Epithelial cell of alveolus of lung (primary cell): ENCODE measurements at places on chromosomes 1 and 21. TPM values are rescaled to one million over a fixed set of nuclear protein-coding genes. Genes with fewer than 3 reads are reported as not detected.

FCGR2B gene
- total RNA-seq: not detected in 2 replicates

CA6 gene
- total RNA-seq: not detected in 2 replicates

UQCRHL gene
- total RNA-seq: 0.91 and 3.1 TPM in 2 replicates

MATN1 gene
- under 0.01 TPM in 1 of 2 replicates, not detected in the other for total RNA-seq

CFH gene
- 50.0 and 121 TPM in 2 replicates for total RNA-seq

RNU1-3 gene
- total RNA-seq: under 0.01 TPM in 2 replicates

LCE3C gene
- not detected in 2 replicates for total RNA-seq

RPE65 gene
- 0.32 TPM in 1 of 2 replicates, not detected in the other for total RNA-seq

C1QTNF12 gene
- 0.88 and 1.0 TPM in 2 replicates for total RNA-seq

SAMD13 gene
- 1.9 and 3.8 TPM in 2 replicates for total RNA-seq

SLC44A5 gene
- 0.08 and 0.52 TPM in 2 replicates for total RNA-seq

ARHGEF16 gene
- 0.08 and 1.2 TPM in 2 replicates for total RNA-seq

SPRR2B gene
- not detected in 2 replicates for total RNA-seq

MFSD2A gene
- total RNA-seq: 0.32 and 10.3 TPM in 2 replicates

CYP4A11 gene
- total RNA-seq: not detected in 2 replicates

TRIM67 gene
- not detected in 2 replicates for total RNA-seq

CD244 gene
- not detected in 2 replicates for total RNA-seq

RGS8 gene
- total RNA-seq: not detected in 2 replicates

TXNIP gene
- total RNA-seq: 61.0 and 776 TPM in 2 replicates

GPR161 gene
- total RNA-seq: 8.9 and 12.8 TPM in 2 replicates

ATP1A1 gene
- total RNA-seq: 102 and 141 TPM in 2 replicates

AK2 gene
- total RNA-seq: 115 and 157 TPM in 2 replicates

PIK3CD gene
- 6.8 and 20.3 TPM in 2 replicates for total RNA-seq

SFN gene
- total RNA-seq: 3.3 and 7.0 TPM in 2 replicates

GDAP2 gene
- total RNA-seq: 6.8 and 12.8 TPM in 2 replicates

PLEKHN1 gene
- total RNA-seq: 1.4 TPM in 1 of 2 replicates, not detected in the other

MROH9 gene
- total RNA-seq: not detected in 2 replicates

E2F2 gene
- 1.2 and 2.3 TPM in 2 replicates for total RNA-seq

KCNN3 gene
- 0.13 and 0.32 TPM in 2 replicates for total RNA-seq

CD2 gene
- not detected in 2 replicates for total RNA-seq

OR2L2 gene
- not detected in 2 replicates for total RNA-seq

GPA33 gene
- not detected in 2 replicates for total RNA-seq

IVL gene
- not detected in 2 replicates for total RNA-seq

LCE1C gene
- total RNA-seq: not detected in 2 replicates

RPTN gene
- total RNA-seq: not detected in 2 replicates

KRTAP22-2 gene
- total RNA-seq: not detected in 2 replicates

ZBTB8B gene
- total RNA-seq: not detected in 2 replicates

GUCA2B gene
- total RNA-seq: not detected in 2 replicates

RRP1B gene
- 20.3 and 27.8 TPM in 2 replicates for total RNA-seq

EPS8L3 gene
- total RNA-seq: not detected in 2 replicates

PHTF1 gene
- 21.6 and 28.4 TPM in 2 replicates for total RNA-seq

HTR6 gene
- total RNA-seq: not detected in 2 replicates

NUP210L gene
- not detected in 2 replicates for total RNA-seq

PLPPR4 gene
- 0.13 and 0.24 TPM in 2 replicates for total RNA-seq

WNT4 gene
- total RNA-seq: 0.56 TPM in 1 of 2 replicates, not detected in the other

RGSL1 gene
- not detected in 2 replicates for total RNA-seq

SH2D2A gene
- 0.32 and 2.1 TPM in 2 replicates for total RNA-seq

FALEC gene
- total RNA-seq: not detected in 2 replicates

ATP1A2 gene
- total RNA-seq: 0.24 and 1.0 TPM in 2 replicates

CR2 gene
- total RNA-seq: not detected in 2 replicates

CENPF gene
- total RNA-seq: 28.3 TPM in 2 replicates

KRTAP19-1 gene
- total RNA-seq: not detected in 2 replicates

SLFNL1 gene
- 0.39 and 1.4 TPM in 2 replicates for total RNA-seq

LCE1B gene
- total RNA-seq: not detected in 2 replicates
